ENCODE measurements at places on chromosomes 16 and 17.

GRCh38 chr17:29045734-29046472, 3.0 kb downstream of the PIPOX start:
- DNase-seq, result no peak

DNA sequence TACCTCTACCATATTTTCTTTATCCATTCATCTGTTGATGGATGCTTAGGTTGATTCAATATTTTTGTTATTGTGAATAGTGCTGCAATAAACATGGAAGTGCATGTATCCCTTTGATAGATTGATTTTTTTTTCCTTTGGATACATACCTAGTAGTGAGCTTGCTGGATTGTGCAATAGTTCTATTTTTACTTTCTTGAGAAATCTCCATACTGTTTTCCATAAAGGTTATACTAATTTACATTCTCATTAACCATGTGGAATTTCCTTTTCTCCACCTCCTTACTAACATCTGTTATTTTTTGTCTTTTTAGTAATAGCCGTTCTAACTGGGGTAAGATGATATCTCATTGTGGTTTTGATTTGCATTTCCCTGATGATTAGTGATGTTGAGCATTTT, 124.6 kb upstream of the TOX3 start:
- no peak for DNase-seq

GRCh38 chr17:55785181-55785580, 34.3 kb downstream of the PCTP start:
- DNase-seq, result no peak

- DNase-seq, result peak; percentile 14
These were observed 118.5 kb downstream of the C16orf78 start for GRCh38 chr16:49491771-49492761.

DNA sequence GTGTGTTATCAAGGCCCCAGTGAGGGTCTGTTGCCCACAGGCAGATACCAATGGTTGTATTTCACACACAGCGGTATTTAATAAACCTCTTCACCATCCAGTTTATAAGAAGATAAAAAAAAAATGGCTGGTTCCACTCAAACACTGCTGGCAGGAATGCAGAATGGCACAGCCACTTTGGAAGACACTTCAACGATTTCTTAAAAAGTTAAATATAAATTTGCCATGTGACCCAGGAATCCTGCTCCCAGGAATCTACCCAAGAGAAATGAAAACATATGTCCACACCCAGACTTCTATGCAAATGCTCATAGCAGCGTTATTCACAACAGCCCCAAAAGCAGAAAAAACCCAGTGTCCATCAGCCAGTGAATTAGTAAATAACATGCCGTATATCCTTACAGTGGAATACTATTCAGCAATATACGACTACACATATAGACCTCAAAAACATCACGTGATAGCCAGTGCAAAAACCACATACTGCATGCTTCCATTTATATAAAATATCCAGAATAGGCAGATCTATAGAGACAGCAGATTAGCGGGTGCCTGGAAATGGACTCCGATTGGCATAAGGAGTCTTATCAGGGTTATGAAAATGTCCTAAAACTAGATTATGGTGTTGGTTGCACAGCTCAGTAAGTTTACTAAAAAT, 38.7 kb downstream of the XYLT1 start:
- DNase-seq, result no peak

DNA sequence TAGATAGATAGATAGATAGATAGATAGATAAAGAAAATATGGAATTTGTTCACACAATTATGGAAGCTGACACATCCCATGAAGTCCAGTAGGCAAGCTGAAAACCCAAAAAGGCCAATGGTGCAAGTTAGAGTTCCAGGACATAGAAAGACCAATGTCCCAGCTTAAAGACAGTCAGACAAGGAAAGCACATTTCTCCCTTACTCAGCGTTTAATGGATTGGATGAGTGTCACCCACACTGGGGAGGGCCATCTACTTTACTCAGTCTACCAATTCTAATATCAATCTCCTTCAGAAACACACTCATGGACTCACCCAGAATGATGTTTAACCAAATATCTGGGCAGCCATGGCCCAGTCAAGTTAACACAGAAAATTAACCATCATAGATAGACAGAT, 327.7 kb upstream of the CDH11 start:
- no peak for DNase-seq

GRCh38 chr17:2723997-2724783, 12.6 kb upstream of the CLUH start:
- DNase-seq, result no peak

DNA sequence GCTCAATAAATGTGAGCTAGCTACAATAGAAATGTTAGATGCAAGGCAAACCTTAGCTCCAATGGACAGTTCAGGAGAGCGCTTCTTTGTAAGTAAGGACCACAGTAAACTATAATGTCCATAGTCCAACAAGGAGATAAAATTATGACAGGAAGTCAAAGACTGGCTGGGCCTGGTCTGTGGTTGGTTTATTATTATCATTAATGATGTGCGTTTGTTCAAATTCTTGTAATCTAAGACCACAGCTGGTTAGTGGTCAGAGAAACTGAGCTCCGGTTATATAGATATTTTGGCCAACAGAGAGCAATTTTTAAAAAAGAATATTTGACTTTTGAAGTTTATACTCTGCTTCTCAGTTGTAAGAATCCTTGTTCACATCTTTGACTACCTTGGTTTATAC, 4.7 kb upstream of the CMTM2 start:
- no peak for DNase-seq

DNA sequence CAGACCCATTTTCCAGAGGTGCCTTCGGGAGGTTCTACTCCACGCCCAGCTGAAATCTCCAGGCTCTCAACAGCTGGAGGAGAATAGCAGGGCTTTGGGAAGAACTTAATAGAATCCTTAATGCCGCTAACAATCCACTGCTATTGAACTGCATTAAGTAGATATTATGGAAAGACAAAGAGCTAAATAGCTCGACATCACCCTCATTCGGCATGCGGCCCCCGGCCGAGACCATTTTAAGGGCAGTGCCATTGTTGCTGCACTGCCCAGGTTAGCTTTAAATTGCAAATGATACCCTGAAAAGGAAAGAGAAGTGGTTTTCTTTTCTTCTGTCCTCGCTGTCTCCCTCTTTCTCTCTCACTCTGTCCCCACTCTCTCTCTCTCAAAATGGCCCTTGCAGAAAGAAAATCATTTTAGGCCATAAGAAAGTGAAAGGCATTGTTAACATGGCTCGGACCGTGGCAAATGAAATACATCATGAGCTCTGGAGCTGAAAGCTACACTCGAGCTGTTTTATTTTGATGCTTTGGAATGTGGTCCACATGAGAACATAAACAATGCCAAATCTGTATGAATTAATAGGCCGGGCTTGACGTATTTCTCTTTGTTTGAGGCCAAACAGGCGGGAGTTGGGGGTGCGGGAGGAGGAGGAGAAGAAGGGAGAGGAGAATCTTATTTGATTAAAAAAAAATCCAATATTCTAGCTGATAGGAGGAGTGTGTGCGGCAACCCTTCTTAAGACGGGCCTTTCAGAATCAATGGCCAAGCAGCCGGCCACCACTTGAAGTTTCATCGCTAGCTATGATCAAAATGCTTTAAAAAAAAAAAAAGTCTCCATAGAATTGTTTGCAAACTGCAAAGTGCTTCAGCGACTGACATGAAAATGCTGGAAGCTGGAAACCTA, 298.8 kb upstream of the IRX3 start:
- DNase-seq, result no peak

DNA sequence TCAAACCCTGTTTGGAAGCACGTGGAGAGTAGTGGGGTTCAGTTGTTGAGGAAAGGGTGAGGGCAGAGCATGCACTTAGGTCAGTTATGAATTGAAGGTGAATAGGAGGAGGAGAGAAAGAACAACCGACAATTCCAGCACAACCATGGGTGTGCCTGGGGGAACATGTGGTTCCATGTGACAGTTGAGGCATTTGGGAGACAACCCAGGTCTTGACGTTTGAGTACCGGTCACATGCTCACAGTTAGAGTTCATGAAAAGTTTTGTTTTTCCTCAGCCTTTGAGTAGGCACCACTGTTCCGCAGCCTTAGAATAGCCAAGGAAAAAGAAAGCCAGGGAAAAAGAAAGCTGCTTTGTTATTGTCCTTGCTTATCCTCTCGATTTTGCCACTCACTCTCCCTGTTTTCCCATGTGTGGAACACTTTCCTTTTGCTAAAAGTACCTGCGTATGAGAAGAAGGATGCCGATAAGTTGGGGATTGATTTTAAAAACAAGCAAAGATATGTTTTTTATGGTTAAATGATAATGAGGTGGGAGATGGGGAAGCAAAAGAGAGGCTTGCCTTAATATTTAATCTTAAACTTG, 25.6 kb upstream of the ABCC11 start:
- no peak for DNase-seq

DNA sequence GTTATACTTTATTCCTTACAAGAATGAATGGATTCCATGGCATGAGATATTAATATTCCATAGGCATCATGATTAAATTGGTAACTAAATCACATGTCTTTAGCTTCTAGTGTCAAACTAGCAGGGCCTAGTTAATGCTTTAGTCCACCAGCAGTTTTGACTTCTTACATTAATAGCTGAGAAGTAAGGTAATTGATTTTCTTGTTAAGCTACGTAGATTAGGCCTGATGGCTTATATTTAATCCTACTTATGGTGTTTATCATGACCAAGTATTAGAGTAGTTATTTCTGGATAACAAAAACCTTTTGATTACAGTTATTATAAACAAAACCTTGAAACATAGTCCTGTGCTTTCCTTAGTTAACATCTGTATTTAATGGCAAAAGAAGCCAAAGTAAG, 184.5 kb downstream of the TANC2 start:
- DNase-seq, result no peak

DNA sequence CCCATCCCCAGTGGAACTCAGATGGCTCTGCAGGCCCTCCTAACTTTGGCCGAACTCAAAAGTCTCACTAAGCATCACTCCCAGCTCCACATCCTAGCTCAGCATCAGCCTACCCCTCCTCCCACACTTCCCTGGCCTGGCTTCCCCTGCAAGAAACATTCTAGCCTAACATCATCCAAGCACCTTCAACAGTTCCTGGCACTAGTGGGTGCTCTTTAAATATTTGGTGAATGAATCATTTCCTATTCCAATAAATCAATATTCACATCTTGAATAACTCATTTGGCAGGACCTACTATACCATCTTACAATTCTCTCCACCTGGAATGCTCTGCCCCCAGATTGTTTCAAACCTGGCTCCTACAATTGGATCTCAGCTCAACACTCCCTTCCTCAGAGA, 11.0 kb upstream of the BBS2 start:
- no peak for DNase-seq

- no peak for DNase-seq
These were observed 44.3 kb downstream of the LCMT1 start for GRCh38 chr16:25155553-25156460.

GRCh38 chr17:79242873-79243602, 168.4 kb downstream of the ENGASE start:
- DNase-seq, result no peak

DNA sequence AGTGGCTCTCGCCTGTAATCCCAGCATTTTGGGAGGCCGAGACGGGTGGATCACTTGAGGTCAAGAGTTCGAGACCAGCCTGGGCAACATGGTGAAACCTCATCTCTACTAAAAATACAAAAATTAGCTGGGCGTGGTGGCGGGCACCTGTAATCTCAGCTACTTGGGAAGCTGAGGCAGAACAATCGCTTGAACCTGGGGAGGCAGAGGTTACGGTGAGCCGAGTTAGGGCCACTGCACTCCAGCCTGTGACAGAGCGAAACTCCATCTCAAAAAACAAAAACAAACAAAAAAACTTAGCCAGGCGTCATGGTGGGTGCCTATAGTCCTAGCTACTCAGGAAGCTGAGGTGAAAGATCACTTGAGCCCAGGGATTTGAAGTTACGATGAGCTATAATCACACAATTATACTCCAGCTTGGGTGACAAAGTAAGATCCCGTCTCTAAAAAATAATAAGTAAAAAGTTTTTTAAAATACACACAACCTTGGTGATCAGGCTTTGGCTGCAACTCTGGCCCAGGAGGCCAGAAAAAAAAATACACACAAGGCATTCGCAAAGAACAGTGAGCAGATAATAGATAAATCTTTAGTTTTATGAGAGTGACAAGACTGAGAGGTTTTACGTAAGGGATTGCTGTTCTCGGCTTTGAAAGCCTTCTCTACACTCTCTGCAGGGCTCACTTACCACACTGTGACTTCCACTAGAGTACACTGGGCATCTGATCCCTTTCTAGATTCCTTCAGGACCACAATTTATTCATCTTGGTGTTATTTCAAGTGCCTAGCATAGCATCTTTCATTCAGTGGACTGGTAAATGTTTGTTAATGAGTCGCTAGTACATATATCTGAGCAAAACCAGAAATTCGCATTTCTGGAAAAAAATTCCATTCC, 5.9 kb downstream of the GSPT1 start:
- no peak for DNase-seq

GRCh38 chr17:31425282-31426040, 34.0 kb downstream of the RAB11FIP4 start:
- DNase-seq, result no peak

DNA sequence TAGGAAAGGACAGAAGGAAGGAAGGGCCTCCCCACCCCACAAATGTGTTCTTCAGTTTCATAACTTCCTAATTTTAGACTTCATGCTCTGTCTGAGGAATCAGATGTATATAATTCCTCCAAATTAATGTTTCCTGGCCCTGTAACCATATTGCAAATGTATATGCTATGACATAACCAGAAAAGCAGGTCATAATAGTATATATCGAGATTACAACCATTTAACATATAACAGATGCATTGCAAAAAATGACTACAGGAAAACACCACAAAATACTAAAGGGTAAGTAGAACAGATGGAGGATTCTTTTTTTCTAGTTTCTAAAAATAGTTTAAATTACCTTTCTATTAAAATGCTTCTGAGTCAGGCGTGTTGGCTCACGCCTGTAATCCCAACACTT, 3.1 kb upstream of the EXOC7 start:
- DNase-seq, result no peak

DNA sequence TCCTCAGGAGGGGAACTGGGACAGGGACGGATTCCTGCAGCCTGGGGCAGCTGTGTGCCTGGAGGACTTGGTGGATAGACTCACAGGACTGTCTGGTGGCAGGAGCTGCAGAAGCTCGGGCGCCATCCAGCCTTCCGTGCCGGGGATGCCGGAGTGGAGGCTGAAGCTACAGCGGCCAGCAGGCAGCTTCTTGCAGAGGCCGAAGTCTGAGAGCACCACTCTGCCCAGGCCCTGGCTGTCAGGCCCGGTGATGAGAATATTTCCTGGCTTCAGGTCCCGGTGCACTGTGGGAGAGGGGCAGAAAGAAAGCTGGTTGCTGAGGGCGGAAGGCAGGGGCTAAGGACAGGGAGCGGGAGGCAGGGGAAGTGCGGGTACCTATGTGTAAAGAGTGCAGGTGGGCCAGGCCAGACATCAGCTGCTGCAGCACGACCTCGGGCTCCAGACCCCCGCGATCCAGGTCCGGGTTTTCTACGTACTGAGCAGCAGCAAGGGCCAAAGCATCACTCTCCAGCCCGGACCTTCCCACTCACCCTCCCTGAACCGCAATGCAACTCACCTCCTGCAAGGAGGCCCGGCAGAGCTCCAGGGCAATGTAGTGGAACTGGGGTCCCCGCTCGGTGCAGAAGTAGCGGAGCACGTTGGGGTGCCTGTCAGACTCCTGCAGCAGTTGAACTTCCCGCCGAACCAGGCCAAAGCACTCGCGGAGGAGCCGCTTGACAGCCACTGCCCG, 16.1 kb downstream of the PLK1 start:
- no peak for DNase-seq

GRCh38 chr16:12025472-12025871, 48.9 kb downstream of the SNX29 start:
- DNase-seq, result no peak

GRCh38 chr17:48357779-48358602, 72.0 kb downstream of the SKAP1 start:
- no peak for DNase-seq
